Stimulated activated CD4-positive, alpha-beta T cell treated with anti-CD3 and anti-CD28 coated beads, Interleukin-1b, Interleukin-23, amount 100 ng/mL, for 1 hour (primary cell): ENCODE measurements at places on chromosomes 1 and 21.

DNA sequence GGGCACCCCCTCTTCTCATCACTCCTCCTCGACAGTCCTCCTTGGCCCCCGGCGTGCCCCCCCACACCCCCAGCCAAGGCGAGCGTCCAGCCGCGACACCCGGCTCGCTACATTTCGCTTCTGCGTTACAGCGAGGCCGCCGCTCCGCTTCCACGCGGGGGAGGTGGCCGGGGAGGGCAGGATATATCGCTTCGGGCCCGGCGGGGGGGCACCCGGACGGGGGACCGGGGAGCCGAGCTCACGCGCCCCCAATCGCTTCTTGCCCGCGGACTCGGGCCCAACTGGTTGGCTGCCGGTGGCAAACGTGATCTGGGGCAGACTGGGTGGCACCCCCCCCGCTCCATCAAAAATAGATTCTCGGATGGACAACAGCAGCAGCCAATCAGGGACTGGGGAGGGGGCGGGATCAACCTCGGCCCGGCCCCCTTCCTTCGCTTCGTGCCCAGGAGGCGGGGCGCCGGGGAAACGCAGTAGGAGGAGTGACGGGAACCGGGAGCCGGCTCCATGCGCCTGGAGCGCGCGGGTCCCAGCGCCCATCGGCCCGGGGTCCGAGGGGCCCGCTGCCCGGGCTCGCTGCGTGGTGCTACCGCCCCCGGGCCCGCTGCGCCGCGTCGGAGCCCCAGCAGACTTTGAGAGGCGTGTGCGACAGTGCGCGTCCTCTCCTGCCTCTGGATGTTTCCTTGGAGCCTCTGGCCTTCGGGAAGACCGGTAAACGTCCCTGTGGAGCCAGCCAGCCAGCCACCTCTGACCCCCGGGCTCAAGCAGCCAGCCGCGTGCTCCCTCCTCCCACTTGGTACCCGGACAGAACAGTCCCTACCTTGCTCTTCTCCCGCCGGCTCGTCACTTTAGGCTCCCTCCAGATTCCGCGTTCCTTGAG is at the start of gene SLC41A1:
Gene SLC41A1, minus strand, starts transcription at position 321 of the 877 bp plus-strand sequence. CDS start 2,757 bp downstream, outside the sequence.
- DNase-seq = peak; percentile 84

GRCh38 chr1:160085686-160086455 is 4.5 kb downstream of the KCNJ9 start:
- peak; percentile 45 for DNase-seq

GRCh38 chr1:230271300-230272035 is 154.7 kb downstream of the PGBD5 start:
- DNase-seq = no peak

GRCh38 chr1:62274496-62275485 is 44.4 kb downstream of the KANK4 start:
- DNase-seq = no peak

DNA sequence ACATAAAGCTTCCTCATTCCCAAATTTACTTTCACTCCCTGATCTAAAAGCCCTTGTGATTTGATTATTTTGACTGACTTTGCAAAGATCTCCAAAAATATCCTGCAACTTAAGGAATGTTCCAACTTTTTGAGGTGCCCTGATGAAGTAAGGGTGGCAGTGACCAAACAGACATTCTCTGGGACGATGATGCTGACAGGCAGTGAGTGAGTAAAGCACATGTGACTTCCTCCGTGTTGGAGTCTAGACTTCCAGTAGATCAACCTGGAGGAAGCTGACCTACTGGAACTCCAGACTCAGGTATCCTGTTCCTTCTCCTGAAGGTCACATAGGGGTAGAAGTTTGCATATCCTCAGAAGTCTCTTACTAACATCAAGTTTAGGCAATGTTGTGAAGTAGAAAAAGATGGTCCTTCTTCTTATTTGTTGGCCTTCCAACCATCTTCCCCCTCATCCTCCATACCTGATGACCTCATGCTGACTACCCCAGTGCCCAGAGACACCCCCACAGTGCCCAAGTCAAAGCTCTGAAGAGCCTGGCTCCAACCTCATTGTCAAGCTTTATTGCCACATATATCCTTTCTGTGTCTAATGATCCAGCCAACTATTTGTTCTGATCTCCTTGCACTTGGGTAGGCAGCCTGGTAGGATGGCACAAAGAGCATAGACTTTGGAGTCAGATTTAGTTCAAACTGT is 16.0 kb downstream of the TNFSF4 start:
- DNase-seq = no peak

DNA sequence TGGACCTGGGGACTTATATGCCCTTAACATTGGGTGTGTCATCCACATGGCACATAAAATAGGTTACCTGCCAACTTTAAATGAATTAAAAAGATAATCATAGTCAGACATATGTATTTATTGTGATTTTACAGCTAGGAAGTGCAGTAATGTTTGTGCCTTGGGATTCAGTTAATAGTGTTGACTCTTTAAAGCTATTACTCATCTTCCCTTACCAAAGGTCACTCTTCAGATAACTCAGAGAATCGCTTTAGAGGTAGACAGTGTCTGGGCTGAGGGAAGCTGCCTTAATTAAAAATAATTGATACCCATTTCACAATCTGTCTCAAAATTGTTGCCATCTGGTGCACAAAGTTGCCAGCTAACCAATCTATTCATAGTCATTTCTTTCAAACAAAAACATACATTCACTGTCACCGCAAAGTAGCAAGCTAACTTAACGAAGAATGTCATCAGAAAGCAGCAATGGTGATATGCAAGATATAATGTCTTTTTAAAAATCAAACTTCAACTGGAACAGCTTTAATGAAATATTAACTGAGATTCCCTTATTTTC is 3.0 kb upstream of the KRTAP15-1 start:
- DNase-seq = no peak

DNA sequence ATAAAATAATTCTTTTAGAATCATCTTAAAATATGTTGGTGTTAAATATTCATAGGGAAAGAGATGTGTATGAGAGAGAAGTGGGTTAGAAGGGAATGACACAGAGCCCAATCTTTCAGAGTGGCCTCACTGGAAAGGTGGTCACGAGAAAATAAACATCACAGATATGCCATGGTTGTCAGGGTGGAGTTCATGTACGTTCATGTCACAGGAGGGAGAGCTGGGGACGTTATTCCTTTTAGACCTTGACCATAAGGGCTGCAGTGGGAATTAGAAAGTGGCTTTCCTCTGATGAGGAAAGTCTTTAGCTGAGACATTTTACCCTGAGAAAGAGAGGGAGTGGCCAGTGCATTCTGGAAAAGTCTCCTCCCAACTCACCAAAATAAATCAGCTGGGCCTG is 90.6 kb upstream of the TNR start:
- DNase-seq = no peak
